ENCODE measurements at places on chromosomes 3 and 15. TPM values are rescaled to one million over a fixed set of nuclear protein-coding genes. Genes with fewer than 3 reads are reported as not detected.

DNA sequence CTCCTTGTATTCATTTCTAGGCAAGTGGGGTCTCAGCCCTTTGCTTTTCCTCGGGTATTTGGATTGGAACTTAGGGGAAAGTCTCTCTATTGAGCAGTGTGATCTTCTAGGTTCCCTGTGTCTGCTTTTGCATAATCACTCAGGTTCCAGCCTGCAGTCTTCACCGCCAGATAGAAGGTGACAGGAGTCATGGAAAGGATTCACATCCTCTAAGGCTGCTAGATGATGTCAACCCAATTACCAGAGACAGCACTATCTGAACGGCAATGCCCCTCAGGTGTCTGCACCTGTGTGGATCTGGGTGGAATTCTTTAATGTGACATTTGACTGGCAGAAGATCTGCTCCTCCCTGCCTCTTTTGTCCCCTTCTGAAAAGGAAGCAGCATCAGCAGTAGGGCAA, 177.7 kb downstream of the P3H2 start:
- H3K4me1 ChIP-seq: no peaks in the 10 kb centered on the region
- H3K27ac ChIP-seq: no peak overlapping the region

The ZNF80 gene
- 2.3 TPM for total RNA-seq

The SELENOS gene
- total RNA-seq: 44.2 TPM

DNA sequence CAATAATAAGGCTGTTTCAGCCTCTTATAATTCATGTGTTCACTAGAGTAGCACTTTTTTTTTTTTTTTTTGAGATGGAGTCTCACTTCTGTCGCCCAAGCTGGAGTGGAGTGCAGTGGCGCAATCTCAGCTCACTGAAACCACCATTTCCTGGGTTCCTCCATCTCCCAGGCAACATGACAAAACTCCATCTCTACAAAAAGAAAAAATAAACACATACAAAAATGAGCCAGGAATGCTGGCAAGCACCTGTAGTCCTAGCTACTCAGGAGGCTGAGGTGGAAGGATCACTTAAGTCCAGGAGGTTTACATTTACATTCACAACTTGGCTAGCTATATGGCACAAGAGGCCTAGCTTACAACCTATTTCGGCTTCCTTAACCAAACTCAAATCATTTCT, 6.8 kb downstream of the USP4 start:
- H3K4me1 ChIP-seq: peaks cover 11% of the 10 kb centered on the region
- no peak for DNase-seq
- no peaks in the 10 kb centered on the region for H3K27me3 ChIP-seq
- H3K27ac ChIP-seq: peak overlapping the region; percentile 16

DNA sequence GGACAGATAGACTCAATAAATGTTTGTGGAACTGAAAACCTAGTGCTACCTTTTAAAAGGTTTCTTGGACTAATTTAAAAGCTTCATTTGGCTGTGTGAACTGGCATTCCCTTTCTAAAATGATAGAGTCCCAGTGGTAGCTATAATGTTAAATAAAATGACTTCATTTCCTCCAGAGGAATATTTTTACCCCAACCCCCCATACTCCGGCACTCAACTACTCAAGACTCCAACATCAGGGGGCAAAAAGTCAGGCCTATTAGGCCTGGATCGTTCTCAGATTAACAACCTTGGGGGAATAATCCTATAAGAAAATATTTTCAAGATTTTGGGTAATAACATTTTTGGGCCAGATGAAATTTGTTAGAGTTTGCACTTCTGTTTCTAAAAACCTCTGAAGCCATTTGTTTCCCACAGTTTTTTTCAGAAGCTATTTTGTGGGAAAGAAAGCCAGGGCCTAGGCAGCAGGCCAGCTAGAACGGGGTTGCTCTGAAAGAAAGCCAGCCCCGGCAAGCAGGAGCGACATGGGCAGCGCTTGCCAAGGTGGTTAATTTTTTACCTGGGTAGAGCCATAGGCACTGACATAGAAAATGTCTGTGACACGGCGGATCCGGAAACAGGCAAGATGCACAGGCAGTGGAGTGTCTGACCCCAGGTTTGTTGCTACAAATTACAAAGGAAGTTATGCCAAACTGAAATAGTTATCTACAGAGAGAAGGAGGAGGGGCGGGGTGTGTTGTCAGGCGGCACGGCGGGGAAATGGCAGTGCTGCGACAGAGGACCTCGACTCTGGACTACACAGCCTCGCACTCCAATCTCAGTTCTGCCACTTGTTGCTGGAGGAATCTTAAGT, 84.6 kb downstream of the MAGI1 start:
- H3K4me1 ChIP-seq: no peaks in the 10 kb centered on the region
- no peak overlapping the region for H3K27ac ChIP-seq
- DNase-seq: no peak
- peaks cover 1% of the 10 kb centered on the region for H3K27me3 ChIP-seq
- H3K36me3 ChIP-seq: no peaks in the 10 kb centered on the region

DNA sequence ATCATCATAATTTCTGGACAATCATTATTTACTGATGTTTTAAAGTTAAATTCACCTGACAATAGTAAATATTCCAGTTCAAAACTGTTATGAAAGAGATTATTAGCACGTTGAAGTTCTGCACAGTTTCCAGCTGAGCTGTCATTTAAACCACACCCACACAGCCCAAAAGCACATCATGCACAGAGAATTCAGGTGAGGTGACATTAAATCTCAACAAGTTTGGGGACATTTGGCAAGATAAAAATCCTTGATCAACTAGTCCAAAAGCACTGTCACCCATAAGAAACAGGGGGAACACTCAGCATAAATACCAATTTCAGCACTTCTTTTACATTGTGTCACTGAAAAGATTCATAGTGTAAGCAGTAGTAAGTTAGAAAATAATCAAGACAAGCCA, 6.9 kb downstream of the NCEH1 start:
- no peak overlapping the region for H3K27ac ChIP-seq
- H3K4me3 ChIP-seq: no peak overlapping the region
- no peaks in the 10 kb centered on the region for H3K27me3 ChIP-seq
- DNase-seq: no peak
- peaks cover 6% of the 10 kb centered on the region for H3K4me1 ChIP-seq
- no peaks in the 10 kb centered on the region for H3K36me3 ChIP-seq

DNA sequence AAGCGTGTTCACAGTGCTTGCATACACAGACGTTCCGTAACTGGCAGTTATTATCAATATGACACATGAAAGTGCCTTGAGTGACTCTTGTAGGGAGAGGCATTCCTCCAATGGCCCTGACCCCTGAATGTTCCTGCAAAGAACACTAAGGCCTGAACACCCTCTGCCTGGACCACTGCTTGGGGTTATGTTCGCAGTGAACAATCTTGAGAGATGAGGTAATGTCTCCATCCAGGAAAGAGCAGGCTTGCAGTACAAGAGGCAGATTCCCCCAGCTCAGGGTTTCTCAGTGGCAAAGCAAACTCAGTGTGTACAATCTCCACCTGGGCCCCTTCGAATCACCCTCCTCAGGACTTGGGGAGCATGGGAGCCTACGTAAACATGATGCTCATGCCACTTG, 324.6 kb downstream of the MAGI1 start:
- H3K27ac ChIP-seq: no peak overlapping the region
- DNase-seq: no peak
- no peaks in the 10 kb centered on the region for H3K4me1 ChIP-seq

The MEX3B gene
- total RNA-seq: 1.4 TPM

The LEKR1 gene
- total RNA-seq: 1.1 TPM

DNA sequence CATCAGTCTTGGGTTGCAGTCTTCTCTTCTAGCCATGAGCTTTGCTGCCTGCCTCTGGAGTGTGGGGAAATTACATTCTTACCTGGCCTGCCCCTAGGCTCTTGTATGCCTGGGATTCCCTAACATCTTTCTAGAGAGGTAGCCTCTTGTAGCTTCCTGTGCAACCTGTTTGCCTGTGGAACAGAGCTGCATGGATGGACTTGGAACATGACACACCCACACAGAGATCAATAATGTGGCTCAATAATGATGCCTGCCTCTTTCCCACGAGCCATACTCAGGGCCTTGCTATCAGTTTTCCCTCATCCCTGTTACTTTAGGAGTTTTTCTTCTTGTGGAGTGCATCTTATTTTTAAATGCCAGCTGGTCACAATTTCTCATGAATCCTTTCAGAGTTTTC, 11.4 kb downstream of the CHCHD6 start:
- H3K4me1 ChIP-seq: no peaks in the 10 kb centered on the region
- no peak overlapping the region for H3K4me3 ChIP-seq
- no peak for DNase-seq
- no peaks in the 10 kb centered on the region for H3K27me3 ChIP-seq
- no peak overlapping the region for H3K27ac ChIP-seq

The SOX14 gene
- total RNA-seq: not detected

GRCh38 chr3:196292286-196292923, 4.9 kb upstream of the PCYT1A start:
- H3K4me3 ChIP-seq: no peak overlapping the region
- H3K27ac ChIP-seq: no peak overlapping the region
- H3K36me3 ChIP-seq: no peaks in the 10 kb centered on the region
- no peak for DNase-seq
- peaks cover 7% of the 10 kb centered on the region for H3K4me1 ChIP-seq
- H3K27me3 ChIP-seq: no peaks in the 10 kb centered on the region

DNA sequence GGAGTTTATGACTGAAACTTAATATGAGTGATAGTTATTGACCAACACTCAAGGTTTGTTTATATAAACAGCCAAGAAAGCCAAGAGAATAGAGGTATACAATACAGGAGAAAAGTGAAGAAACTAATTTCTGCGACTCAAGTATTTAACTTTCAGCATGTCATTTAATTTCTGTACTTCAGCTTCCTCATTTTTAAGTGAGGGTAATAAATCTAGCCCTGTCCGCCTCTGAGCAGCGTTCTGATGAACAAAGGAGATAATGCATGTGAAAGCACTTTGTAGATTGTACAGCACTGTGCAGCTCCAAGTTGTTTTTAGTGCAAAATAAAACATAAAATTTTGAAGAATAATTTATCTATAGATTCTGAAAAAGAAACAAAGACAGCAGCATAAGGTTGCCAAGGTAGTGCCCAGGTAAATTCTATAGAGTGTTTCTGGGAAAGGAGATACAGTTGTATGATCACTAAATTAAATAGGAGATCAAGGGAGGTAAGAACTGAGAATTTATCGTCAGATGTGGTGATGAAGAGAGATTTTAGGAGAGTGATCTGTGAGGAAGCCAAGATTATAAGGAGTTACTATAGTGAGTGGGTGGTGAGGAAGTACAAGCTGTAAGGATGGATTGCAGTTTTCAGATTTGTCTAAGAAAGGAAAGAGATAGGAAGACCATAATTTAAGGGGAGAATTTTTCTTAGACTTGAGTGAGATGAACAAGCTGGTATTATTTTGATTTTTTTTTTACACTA, 71.3 kb downstream of the RASA2 start:
- H3K4me3 ChIP-seq: no peak overlapping the region
- no peak for DNase-seq
- no peak overlapping the region for H3K27ac ChIP-seq
- H3K36me3 ChIP-seq: peaks cover 57% of the 10 kb centered on the region
- H3K27me3 ChIP-seq: no peaks in the 10 kb centered on the region
- H3K4me1 ChIP-seq: peaks cover 3% of the 10 kb centered on the region

- H3K36me3 ChIP-seq: no peaks in the 10 kb centered on the region
- DNase-seq: no peak
- no peaks in the 10 kb centered on the region for H3K27me3 ChIP-seq
- H3K4me3 ChIP-seq: no peak overlapping the region
- H3K27ac ChIP-seq: no peak overlapping the region
These were observed 155.5 kb downstream of the PLD1 start for GRCh38 chr3:171654809-171655208.

The PLA2G4E gene
- total RNA-seq: not detected

The CYP19A1 gene
- total RNA-seq: not detected

The ARHGEF26 gene
- total RNA-seq: not detected

Data from natural killer cell (primary cell).